ENCODE measurements at places on chromosomes 16 and 17.
A peak's percentile ranks its signal among the peaks of the same experiment; 100 is the strongest.

DNA sequence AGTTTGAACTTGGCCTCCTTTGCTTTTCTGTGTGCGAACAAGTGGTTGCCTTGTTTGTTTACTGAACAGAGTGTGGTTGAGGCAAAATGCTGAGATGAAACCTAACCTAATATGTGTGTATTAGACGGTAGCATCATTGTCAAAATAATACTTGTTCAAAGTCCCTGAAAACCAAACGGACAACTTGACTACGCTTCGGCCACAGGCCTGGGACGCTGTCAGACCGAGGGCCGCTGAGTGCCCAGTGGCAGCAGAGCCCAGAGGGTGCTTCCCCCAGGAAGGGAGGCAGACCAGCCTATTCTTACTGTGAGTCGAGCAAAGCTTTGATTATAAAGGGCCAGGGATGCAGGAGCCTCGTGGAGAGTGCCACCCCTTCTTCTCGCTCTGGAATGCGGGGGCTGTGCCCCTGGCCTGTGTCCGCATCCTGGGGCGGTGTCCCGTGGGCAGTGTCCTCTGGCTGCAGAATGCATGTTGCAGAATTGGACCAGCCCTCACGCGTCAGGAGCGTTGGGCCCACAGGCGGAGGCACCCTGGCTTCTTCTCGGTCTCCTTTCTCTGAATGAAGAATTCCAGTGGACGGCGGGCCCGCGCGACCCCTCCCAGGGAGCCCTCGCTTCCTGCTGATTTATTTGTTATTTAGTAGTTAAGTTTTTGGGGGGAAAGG is 5.2 kb downstream of the ACSF3 start:
- DNase-seq, result no peak

DNA sequence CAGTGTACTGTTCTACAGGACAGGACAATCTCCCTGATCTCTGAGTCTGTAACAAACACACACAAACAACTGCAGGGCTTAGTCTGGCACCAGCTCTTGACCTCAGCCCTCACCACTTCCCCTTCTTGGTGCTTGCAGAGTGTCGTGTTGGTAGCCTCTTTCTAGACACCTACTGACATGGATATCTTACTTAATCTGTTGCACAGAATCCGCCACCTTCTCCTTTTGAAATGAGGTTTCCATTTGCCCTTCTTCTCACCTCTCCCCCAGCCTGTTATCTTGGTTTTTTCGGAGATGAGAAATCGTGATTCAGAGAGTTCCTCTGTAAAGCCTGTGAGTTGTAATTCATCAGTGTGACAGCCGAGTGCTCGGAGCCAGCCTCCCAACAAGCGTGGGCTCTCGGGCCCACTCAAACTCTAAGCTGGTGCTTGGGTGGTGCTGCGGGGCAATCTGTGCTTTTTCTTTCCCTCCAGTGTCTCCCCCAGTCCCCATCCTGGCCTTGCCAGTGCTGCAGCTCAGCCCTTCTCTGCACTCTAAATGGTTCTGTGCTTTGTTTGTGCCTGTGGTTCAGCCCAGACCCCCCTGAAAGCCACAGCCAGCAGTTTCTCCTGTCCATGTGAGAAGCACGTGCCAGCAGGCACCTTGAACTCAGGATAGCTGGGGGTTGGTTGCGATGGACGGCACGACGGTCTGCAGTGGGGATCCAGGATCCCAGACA is 28.1 kb downstream of the KIAA0513 start:
- DNase-seq, result peak; percentile 47

- no peak for DNase-seq
Measured at GRCh38 chr16:79658301-79659033, 57.9 kb upstream of the MAF start.

DNA sequence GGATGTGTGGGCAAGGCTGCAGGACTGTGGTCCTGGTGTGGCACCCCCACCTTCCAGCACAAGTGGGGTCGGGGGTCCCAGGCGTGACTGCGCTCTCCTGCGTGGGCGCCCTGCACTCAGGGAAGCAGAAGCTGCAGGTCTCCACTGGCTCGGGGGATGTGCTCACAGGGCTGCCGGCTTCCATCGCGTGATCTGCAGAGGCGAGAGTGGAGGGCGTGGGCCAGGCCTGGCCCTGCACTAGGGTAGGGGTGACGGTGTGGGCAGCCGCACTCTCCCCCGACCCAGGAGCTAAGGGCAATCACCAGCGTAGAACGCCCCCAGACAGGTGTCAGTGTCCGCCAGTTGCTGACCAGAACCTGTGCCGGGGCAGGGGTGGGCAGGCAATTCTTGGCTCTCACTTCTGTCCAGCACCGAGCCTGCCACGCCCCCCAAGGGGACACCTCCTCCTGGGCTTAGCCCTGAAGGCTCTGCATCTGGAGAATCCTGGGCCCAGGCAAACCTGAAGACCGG is 32.3 kb downstream of the TNFRSF13B start:
- DNase-seq, result no peak

DNA sequence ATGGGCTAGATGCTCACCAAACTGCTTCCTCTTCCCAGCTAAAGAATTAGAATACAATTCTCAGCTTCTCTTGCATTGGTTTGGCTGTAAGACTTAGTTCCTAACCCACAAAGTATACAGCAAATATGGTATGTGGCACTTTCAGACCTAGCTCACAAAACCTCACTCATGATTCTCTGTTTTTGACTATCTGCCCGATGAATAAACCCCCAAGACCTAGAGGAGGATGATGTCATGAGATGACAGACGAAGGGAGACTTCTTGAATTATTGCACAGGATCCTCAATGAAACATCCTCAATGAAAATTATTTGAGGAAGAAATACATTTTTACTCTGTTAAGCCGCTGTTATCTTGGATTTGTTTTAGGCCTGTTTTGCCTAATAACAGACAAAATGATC is 14.3 kb downstream of the CNOT1 start:
- no peak for DNase-seq

- no peak for DNase-seq
Measured at GRCh38 chr17:75758131-75758905, 6.7 kb downstream of the GALK1 start.

DNA sequence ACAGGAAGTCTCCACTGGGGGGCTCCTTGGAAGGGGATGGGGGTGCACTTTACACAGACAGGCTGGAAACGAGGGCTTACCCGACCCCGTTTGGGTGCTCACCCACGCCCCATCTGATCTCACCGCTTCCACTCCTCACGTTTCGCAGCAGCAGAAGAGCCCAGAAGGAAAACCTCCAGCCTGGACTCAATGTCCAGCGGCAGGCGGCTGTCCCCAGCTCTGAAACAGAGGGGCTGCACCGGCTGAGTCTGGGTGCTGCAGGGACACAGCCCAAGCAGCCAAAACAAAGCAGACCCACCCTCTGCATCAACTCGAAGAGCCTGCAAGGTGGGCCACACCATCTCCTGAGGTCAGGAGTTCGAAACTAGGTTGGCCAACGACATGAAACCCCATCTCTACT is 3.9 kb downstream of the MEAK7 start:
- no peak for DNase-seq

- no peak for DNase-seq
Measured at GRCh38 chr17:50831471-50831928, 3.9 kb upstream of the WFIKKN2 start.
